Amniotic stem cell (primary cell): ENCODE measurements at places on chromosomes 3 and 15.

DNA sequence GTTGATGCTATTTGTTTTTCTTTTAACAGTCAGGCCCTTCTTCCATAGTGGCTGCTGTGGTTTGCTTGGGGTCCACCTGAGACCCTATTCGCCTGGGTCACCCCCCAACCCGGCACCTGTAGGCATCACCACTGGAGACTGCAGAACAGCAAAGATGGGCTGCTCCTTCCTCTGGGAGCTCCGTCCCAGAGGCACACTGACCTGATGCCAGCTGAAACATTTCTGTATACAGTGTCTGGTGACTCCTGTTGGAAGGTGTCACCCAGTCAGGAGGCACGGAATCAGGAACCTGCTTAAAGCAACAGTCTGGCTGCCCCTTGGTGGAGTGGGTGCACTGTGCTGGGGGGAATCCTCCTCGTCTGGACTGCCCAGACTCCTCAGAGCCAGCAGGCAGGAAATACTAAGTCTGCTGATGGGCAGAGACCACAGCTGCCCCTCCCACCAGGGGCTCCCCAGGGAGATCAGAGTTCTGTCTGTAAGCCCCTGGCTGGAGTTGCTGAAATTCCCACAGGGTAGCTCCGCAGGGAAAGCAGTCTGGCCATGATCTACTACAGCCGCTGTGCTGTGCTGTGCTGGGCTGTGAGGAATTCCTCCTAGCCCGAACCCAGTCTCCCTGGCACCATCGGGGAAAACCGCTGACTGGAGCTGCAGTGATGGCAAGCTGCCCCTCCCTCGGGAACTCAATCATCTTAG, 248.2 kb downstream of the TBC1D5 start:
- DNase-seq = no peak

- peak; percentile 52 for DNase-seq
Measured at GRCh38 chr3:116770815-116771450, 61.4 kb downstream of the TUSC7 start.

- peak; percentile 10 for DNase-seq
Measured at GRCh38 chr3:188624384-188624783, 470.4 kb downstream of the LPP start.

DNA sequence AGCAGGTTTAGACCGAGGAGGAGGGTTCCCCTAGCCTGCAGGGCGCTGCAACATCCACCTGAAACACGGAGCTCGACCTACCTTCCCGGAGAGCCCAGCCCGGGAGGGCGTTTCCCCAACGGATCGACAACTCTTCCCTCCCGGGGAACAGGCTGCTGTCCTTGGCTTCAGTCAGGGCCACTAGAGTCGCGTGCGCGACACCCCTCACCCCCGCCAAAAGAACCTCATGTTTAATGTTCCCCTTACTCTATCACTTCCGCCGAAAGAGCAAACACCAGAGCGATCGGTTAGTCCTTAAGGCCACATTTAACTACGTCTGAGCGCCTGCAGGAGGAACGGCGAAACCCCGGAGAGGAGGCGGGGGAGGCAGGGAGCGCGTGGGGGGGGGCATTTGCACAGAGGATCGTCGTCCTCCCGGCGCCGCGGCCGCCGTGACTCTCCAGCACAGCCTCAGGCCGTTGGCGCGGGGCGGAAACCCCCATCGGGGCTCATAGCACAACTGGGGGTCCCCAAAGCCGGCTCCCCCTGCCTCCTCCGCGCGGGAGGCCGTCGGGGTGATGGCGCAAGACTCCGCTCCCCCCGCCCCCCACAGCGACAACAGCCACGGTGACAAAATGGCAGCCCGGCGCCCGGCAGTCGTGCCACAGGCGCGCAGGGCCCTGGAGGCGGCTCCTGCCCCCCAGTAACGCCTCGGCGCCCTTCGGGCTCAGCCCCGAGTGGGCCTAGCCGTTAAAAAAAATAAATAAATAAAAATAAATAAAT, 3.2 kb downstream of the ANP32A start:
- DNase-seq = peak; percentile 33

DNA sequence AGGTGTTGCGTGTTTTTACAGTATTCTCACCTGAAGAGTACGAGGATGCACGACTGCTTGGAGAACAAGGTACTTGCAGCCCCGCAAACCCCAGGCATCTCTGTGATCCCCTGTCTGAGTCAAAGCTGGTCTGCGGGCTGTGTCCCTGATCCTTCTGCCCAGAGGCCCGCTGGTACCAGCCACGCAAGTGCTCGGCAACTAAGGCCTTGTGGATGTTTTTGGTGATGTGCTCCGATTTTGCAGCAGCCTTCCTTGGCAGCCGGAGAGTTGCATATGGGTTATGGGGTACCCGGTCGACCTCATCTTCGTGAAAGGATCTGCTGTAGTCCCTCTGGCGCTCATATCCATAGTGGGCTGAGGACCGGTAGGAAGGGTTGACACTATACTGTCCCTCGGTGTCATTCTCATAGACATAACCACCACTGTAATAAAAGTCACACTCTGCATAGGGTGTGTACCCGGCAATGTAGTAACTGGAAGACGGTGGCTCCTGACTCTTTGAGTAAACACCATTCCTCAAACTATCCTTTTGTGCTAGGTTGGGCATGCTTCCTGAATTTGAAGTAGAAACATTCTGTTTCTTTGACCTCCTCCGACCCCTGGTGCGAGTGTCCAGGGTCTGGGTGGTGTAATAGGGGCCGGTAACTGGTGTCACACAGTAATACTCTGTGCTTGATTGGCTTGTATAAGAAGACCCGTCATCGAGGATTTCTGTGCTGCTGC, 58.6 kb upstream of the LMOD3 start:
- no peak for DNase-seq

DNA sequence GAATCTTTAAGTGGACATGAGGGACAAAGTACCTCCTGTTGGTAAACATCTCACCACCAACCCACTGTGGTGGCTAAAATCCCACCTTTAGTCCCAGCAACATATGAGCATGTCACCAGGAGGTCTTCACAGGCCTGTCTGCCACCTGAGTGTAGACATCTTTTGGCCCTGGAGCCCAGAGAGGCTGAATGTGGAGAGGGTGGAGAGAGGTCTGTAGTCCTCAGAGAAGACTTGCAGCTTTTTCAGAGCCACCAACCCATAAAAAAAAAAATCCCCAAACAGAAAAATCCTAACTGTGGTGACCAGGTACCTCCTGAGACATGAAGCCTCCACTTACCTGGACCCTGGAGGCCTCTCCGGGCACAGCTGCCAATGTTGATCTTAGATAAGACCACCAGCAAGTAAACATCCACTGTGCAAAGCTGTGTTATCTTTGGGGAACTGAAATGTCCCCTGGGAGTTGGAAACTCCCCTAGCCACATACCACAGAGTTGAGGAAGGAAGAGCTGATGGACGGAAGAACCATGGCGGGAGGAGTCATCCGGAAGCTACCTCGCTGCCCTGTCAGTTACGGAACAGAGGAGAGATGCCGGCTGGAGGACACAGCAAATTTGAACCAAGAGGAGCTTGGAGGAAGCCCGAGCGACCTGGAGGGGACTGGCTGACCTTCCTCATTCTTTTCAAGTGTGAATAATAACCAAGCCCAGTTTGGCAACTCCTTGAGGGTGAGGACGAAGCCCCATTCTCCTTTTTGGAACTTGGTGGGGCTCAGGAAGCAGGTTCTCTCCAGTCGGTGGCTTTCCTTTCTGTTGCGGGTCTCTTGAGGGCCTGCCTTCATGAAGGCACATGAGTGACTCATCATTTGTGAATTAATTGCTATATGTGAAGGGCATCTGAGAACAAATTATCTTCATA, at the start of gene GHRL:
TSS of gene GHRL (minus strand) at position 443 of the 915 bp plus-strand sequence. CDS start 2,767 bp downstream, outside the sequence.
- DNase-seq = no peak

GRCh38 chr3:37223141-37223558, 48.8 kb upstream of the LRRFIP2 start:
- DNase-seq = no peak
